Left lung (tissue), 14 donors: ENCODE measurements at places on chromosomes 4 and X. TPM values are rescaled to one million over a fixed set of nuclear protein-coding genes. Genes with fewer than 3 reads are reported as not detected.

The HSFX1 gene
- polyA plus RNA-seq: 2.3 TPM

The MAGEA1 gene
- not detected for polyA plus RNA-seq

The HGFAC gene
- 0.56 TPM for polyA plus RNA-seq

The SUPT20HL2 gene
- polyA plus RNA-seq: not detected

The NLGN3 gene
- polyA plus RNA-seq: 5.7 TPM

The SMAD1 gene
- polyA plus RNA-seq: 57.4 TPM

The CXCL13 gene
- 0.27 TPM for polyA plus RNA-seq

The PPP1R2C gene
- not detected for polyA plus RNA-seq

The GRXCR1 gene
- not detected for polyA plus RNA-seq

GRCh38 chr4:54539500-54540029 lies 118.2 kb upstream of the KIT start:
- H3K4me1 ChIP-seq: peaks cover 4% of the 10 kb centered on the region
- no peaks in the 10 kb centered on the region for H3K27me3 ChIP-seq
- H3K27ac ChIP-seq: no peak overlapping the region
- peak overlapping the region; percentile 20 for H3K4me3 ChIP-seq

DNA sequence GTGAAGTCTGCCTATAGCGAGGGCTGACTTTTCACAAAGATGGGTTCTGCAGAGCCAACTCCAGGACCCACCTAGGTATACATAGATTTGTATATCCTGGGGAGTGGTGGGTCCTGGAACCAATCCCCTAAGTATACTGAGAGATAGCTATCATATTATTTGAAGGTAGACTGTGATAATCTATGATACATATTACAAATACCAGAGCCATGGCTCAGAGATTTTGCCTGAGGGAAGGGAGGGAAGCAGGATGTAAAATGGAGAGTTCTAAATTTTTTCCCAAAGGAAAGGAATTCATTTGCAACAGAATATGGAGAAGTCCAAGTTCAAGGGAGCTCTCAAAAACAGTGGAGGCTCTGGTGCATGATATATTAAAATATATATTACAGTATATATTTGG lies 7.2 kb downstream of the TCEAL3 start:
- H3K27ac ChIP-seq: no peak overlapping the region
- DNase-seq: no peak
- no peak overlapping the region for H3K4me3 ChIP-seq
- no peaks in the 10 kb centered on the region for H3K27me3 ChIP-seq

- no peaks in the 10 kb centered on the region for H3K4me1 ChIP-seq
- H3K36me3 ChIP-seq: no peaks in the 10 kb centered on the region
- no peak overlapping the region for H3K27ac ChIP-seq
- no peak overlapping the region for H3K4me3 ChIP-seq
- no peaks in the 10 kb centered on the region for H3K27me3 ChIP-seq
Measured at GRCh38 chrX:44795945-44796450, 47.8 kb upstream of the DUSP21 start.

GRCh38 chr4:144975718-144976117 lies 122.3 kb downstream of the ANAPC10 start:
- H3K4me1 ChIP-seq: no peaks in the 10 kb centered on the region
- H3K27ac ChIP-seq: no peak overlapping the region
- DNase-seq: no peak

- no peak overlapping the region for H3K4me3 ChIP-seq
- no peak overlapping the region for H3K27ac ChIP-seq
- no peaks in the 10 kb centered on the region for H3K36me3 ChIP-seq
Measured at GRCh38 chrX:10159145-10159468, 2.3 kb downstream of the CLCN4 start.

DNA sequence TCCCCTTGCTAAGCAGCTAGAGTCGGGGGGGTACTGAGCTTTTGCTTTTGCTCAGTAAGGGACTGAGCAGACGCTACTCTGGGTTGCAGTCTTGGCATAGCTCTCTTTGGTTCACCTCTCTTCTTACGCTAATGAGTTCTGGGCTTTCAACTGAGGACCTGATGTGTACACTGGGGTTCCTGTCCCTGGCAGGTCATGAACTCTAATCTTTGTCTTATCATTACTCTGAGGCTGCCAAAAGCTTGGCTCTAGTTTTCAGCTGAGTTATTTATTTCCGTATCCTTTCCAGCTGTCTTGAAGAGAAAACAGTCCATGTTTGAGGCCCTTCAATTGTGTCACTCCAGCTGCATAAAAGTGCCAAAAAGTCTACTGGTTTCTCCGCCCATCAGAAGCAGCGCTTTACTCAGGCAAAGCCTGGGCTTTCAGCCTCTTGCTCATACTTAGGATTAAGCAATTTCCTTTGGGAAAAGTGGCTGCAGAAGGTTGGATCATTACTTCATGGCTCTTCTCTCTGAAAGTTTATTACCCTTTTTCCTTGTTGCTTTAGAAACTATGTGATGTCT lies 121.0 kb upstream of the STOX2 start:
- peak; percentile 86 for DNase-seq
- no peak overlapping the region for H3K4me3 ChIP-seq
- peak overlapping the region; percentile 25 for H3K27ac ChIP-seq
- H3K27me3 ChIP-seq: no peaks in the 10 kb centered on the region
- no peaks in the 10 kb centered on the region for H3K36me3 ChIP-seq

GRCh38 chrX:42857766-42858165 lies 79.8 kb upstream of the PPP1R2C start:
- no peaks in the 10 kb centered on the region for H3K36me3 ChIP-seq
- H3K27me3 ChIP-seq: no peaks in the 10 kb centered on the region
- no peak overlapping the region for H3K4me3 ChIP-seq
- H3K4me1 ChIP-seq: no peaks in the 10 kb centered on the region

- H3K27ac ChIP-seq: no peak overlapping the region
- no peak for DNase-seq
- H3K4me3 ChIP-seq: no peak overlapping the region
Measured at GRCh38 chr4:69860521-69861298, 765 bp upstream of the SULT1E1 start.

DNA sequence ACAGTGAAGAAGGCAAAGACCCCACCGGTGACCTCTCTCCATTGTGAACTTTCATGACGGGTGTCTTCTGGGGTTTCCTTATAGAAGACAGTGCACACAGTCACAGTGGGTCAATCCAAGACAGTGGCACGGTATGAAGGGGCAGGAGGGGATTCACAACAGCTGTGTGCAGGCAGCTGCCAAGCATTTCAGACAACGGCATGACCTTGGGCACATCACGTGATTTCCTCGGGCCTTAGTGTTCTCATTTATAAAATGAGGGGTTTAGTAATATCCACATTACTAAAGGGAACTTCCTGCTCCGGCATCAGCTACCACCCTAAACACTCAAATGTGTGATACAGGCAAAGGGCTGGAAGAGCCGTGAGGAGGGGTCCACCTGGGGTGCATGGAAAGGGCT lies 42.9 kb downstream of the RBM47 start:
- no peaks in the 10 kb centered on the region for H3K36me3 ChIP-seq
- DNase-seq: no peak
- H3K27me3 ChIP-seq: no peaks in the 10 kb centered on the region

- H3K27me3 ChIP-seq: no peaks in the 10 kb centered on the region
- H3K4me3 ChIP-seq: no peak overlapping the region
- DNase-seq: no peak
- H3K4me1 ChIP-seq: no peaks in the 10 kb centered on the region
Measured at GRCh38 chrX:103183912-103184311, 31.0 kb upstream of the BEX4 start.

DNA sequence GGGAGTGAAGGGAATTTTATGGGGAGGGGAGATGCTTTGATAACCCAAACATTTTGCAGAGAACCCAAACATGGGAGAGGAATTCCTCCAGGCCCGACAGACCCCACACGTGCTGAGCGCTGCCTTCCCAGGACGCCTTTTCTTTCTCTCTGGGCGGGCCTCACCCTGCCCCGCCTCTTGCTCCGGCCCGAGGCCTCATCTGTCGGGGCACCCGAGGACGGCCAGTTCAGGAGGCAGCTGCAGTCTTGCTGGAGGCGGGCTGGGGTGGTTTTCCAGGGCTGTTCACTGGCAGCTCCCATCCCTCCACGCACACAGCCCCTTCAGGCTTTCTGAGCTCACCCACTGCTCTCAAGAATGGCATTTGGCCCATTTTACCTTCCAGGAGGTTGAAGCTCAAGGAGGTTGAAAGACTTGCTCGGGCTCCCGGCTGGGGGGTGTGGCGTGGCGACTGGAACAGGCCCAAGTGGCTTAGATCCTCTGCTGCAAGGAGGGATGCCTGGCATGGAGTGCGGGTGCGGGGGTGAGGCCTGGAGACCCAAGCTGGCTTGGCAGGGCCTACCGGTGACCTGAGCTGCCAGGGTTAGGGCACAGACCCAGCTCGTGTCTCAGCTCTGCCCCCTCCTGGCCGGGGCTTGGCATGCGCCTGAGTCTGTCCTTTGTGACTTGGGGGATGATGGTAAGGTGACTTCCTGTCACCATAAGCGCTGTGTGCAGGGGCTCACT lies 99.2 kb downstream of the PSAPL1 start:
- H3K27ac ChIP-seq: no peak overlapping the region
- no peaks in the 10 kb centered on the region for H3K4me1 ChIP-seq
- no peaks in the 10 kb centered on the region for H3K27me3 ChIP-seq
- no peak overlapping the region for H3K4me3 ChIP-seq
- DNase-seq: peak; percentile 46

DNA sequence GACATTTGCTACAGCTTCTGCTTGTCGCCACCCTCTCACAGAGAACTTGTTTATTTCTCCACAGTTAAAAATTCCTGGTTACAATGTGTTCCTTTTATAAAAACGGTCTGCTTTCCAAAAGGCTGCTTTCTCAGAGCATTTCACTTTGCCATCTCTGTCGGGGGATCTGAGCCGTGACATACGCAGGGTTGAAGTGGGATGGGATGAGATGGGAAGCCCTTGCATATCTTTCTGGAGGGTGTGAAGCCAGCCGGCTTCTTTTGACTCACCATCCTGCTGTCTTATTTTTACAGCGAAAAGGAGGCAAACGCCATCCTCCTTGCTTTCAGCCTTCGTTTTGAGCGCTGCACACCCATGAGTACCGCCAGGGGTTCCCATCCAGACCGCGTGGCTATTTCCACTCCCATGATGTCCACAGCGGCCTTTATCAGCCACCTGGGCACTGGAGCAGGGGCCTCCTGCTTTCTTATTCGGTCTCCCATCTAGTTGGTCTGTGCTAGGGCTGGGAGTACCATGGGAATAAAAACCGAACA lies 99.8 kb upstream of the GATB start:
- no peaks in the 10 kb centered on the region for H3K36me3 ChIP-seq
- DNase-seq: no peak
- no peaks in the 10 kb centered on the region for H3K4me1 ChIP-seq

DNA sequence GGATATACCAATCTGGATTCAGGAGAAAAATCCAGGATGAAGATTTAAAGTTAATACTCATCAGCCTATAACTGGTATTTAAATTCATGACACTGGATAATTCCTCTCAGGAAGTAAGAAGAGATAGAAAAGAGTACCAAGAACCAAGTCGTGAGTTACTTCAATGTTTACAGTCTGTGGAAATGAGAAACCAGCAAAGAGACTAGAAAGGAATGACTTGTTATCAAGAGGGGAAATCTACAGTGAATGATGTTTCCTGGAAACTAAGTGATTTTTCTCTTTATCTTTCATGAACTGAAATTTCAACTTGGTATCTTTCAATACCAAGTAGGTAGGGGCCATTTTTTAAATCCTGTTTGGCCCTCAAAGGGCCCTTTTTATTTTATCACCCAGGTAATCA lies 217.9 kb upstream of the AFF2 start:
- no peak overlapping the region for H3K4me3 ChIP-seq
- no peak for DNase-seq
- H3K4me1 ChIP-seq: no peaks in the 10 kb centered on the region
- no peak overlapping the region for H3K27ac ChIP-seq

DNA sequence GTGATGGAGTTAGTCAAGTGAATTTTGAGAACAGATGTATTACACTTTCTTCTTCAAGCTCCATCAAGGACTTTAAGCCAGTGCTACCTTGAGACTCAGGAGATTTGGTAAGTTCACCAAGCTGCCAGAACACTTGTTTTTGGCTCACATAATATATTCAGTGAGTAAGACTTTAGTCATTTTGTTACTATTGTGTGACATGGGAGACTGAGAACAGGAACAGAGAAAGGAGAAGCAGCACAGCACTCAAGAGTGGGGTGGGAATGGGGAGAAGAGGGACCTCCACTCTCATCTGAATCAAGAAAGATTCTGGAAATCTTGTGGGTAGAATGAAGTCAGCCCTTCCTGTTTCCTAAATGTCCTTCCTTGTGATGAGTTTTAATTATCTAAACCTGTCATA lies 87.3 kb upstream of the TET2 start:
- H3K27ac ChIP-seq: no peak overlapping the region
- H3K4me1 ChIP-seq: no peaks in the 10 kb centered on the region
- H3K36me3 ChIP-seq: no peaks in the 10 kb centered on the region
- H3K4me3 ChIP-seq: no peak overlapping the region
- DNase-seq: no peak

GRCh38 chrX:38407126-38407525 lies 54.7 kb downstream of the OTC start:
- H3K27ac ChIP-seq: no peak overlapping the region
- DNase-seq: no peak
- H3K36me3 ChIP-seq: no peaks in the 10 kb centered on the region
- no peak overlapping the region for H3K4me3 ChIP-seq
- H3K27me3 ChIP-seq: no peaks in the 10 kb centered on the region

GRCh38 chr4:107037199-107037584 lies 1.1 kb upstream of the DKK2 start:
- H3K36me3 ChIP-seq: no peaks in the 10 kb centered on the region
- H3K27ac ChIP-seq: no peak overlapping the region
- DNase-seq: peak; percentile 30
- H3K4me3 ChIP-seq: no peak overlapping the region

GRCh38 chr4:33989820-33990443 lies 2254.4 kb downstream of the ARAP2 start:
- no peak for DNase-seq
- no peak overlapping the region for H3K4me3 ChIP-seq
- no peaks in the 10 kb centered on the region for H3K36me3 ChIP-seq
- H3K27ac ChIP-seq: no peak overlapping the region

DNA sequence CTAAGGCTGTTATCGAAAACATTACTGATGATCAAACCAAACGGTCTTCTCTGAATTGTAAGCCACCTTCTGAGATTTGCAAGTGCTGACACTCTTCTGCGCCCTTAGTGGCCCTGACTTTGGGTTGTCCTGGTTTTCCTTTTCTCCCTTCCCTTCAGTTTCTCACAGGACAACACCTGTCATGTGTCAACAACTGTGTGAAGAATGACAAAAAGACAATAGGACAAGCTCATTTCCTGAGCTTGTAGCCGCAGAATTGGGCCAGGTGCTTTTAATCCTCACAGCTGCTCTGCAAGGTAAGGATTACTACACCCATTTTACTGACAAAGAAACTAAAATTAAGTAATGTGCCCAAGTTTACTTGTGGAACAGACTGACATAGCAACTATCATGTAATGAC lies 44.9 kb upstream of the TXK start:
- no peak overlapping the region for H3K4me3 ChIP-seq
- peaks cover 4% of the 10 kb centered on the region for H3K4me1 ChIP-seq
- no peaks in the 10 kb centered on the region for H3K27me3 ChIP-seq
- no peak overlapping the region for H3K27ac ChIP-seq
- no peak for DNase-seq

DNA sequence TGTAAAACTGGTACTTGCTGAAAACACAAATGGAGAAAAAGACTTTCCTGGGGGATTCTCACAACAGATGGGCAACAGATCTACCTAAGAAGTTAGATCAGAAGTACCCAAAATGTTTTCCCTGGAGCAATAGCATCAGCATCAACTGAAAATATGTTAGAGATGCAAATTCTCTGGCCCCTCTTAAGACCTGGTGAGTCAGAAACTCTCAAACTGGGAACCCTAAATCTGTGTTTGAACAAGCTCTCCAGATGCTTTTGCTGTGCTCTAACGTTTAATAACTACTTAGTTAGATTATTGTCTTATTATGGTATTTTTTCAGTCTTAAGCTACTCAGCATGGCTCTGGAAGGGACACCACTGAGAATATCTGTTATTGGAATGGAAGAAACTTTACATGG lies 55.2 kb upstream of the TRPC3 start:
- H3K27ac ChIP-seq: no peak overlapping the region
- H3K4me1 ChIP-seq: no peaks in the 10 kb centered on the region
- DNase-seq: no peak
- H3K4me3 ChIP-seq: no peak overlapping the region
